ENCODE measurements at places on chromosomes 6 and 20.

DNA sequence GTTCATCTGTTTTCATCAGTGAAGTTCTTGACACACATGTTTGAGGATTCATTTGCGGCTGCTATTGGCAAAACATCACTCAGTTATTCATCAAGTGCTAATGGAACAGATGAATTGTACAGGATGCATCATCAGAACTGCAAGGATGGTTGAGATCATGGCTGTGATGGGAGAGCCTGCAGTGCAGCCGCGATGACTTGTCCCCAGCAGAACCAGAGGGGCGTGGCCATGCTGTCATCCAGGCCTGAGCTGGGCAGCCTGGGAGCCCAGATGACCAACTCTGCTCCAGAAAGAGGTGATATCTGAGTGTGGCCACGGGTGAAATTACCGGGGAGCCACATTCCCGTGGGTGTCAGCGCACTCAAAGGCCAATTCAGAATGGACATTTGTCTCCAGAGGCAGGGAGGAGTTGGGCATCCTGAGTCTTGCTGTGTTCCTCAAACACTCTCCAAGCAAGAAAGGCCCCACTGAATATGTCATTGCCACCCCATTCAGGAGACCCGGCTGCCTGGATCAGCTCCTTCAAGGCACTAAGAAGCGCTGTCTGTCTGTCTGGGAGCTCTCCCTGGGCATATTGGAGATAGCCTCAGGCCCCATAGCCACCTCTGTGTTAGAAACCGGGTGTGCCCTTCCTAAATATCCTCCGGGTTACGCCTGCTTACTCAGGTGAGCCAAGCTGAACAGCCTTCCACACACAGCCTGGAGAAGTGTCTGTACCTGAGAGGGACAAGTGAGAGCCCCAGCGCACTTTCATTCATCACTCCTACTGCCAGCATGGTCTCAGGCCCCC lies 66.7 kb downstream of the SYNDIG1 start:
- no peak for DNase-seq

DNA sequence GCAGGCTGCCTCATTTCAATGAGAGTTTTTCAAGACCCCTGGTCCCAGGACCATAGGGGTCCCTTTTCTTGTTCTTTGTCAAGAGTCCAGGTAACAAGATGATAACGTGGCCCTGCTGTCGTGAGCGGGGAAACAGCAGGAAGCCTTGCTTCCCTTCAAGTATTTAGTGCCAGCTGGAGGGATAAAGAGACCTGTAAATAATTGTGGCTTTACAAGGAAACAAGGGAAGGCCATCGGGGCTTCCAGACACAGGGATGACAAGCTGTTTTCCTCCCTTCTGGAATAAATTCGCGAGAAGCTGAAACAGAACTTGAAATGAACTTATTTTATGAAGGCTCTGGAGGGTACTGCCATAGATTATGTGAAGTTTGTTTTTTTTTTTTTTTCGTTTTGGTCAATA lies 163.2 kb downstream of the SYNDIG1 start:
- DNase-seq: no peak

DNA sequence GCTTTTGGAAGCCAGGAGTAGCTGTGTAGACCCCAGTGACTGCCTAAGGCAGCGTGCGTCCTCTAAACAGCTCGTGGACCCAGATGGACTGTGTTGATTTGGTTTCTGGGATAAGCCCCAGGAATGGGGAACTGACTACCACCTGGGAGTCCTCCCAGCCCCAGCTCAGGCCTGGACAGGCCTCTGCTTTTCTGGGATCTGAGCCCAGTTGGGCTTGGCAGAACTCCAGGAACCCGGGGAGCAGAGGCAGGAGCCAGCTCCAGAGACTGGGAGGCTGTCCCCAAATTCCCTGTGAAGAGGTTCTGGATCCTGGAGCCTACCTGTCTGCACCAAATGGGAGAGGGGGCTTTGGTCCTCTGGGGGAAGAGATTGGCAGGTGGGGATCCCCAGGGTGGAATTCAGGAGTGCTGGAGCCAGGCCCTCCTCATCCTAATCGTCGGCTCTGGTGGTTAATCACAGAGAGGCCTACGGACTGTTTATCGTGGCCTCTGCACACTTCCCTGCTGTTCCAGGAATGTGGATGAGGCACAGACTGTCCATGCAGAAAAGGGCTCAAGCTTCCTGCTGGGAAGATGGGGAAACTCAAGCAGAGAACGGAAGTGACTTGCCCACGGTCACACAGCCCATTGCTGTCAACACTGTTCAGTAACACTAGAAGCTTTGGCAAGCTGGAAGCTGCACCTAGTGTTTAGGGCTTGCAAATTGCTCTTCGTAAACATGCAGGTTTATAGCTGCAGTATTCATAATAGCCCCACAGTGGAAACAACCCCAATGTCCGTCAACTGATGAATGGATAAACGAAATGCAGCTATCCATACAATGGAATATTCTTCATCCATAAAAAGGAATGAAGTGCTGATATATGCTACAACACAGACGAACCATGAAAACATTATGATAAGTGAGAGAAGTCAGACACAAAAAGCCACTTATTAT lies 100.6 kb downstream of the KCNB1 start:
- peak; percentile 89 for DNase-seq

GRCh38 chr6:6395581-6396197 lies 75.2 kb upstream of the F13A1 start:
- DNase-seq: no peak

DNA sequence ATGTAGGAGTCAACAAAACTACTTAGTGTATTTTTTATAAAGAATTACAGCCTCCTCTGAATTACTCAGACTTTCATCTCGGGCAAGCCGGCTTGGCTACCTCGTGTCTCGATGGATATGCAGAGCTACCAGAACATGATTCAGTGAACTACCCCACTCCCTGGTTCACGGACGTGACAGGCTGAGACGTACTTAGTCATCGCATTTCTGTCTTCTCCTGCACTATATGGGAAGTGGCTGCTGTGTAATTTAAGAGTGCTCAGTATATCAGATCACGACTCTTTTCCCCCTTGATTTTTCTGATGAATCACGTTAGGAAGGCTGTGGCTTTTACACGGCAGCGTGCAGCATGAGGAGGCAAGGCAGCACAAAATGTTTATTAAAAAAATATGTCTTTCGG lies 302.7 kb upstream of the ZFP64 start:
- DNase-seq: no peak

DNA sequence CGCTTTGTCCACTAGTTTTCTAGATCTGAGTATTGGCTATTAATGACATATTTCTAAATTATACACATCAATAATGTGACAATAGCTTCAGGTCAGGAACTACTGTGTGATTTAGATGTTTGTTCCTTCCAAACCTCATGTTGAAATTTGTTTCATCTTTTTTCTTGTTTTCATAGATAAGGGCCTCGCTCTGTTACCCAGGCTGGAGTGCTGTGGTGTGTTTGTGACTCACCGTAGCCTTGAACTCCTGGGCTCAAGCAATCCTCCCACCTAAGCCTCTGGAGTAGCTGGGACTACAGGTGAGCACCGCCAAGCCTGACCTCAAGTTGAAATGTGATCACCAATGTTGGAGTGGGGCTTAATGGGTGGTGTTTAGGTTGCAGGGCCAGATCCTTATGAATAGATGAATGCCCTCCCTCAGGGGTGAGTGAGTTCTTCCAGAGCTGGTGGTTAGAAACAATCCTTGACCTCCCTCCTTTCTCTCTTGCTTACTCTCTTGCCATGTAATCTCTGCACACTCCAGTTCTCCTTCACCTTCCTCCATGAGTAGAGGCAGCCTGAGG lies 5.9 kb upstream of the NQO2 start:
- no peak for DNase-seq

DNA sequence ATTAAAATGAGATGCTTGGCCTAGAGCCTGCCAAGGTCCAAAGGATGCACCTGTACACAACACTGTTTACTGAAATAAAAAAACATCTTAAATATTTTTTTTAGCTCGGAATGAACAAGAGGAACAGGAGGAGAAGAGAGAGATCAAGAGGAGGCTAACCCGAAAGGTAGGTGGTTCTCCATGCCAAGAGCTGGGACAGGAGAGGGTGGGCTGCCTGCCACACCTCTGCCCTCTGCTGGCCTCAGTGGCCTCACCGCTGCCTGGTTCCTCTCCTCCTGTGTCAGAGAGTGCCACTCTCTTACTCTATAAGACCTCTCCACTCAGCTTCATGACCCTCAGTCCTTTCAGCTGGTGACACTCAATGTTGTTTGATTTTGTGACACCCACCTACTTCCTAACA lies 50.2 kb downstream of the TBC1D7 start:
- no peak for DNase-seq

GRCh38 chr20:60256811-60257210 lies 298.6 kb downstream of the CDH26 start:
- no peak for DNase-seq

- DNase-seq: peak; percentile 27
Measured at GRCh38 chr20:13819885-13820645, 35.2 kb downstream of the NDUFAF5 start.

DNA sequence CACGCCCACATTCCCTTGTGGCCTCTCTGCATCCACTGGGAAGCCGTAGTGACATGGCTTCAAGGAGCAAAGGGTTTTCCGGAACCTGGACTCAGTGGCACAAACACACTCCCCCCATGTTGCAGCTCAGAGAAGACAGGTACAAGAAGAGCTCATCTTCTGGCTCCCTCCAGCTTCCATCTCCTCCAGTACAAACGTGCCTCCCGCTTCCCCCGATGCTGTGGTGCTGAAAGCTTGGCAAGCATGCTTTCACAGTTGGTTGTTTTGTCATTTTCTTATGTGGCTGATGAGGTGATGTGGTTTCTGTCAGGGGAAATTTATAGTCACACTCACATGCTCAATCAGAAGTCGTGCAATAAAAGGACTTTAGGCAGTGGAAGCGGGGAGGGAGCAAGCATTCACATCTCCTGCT lies 258.5 kb downstream of the KIF16B start:
- no peak for DNase-seq

DNA sequence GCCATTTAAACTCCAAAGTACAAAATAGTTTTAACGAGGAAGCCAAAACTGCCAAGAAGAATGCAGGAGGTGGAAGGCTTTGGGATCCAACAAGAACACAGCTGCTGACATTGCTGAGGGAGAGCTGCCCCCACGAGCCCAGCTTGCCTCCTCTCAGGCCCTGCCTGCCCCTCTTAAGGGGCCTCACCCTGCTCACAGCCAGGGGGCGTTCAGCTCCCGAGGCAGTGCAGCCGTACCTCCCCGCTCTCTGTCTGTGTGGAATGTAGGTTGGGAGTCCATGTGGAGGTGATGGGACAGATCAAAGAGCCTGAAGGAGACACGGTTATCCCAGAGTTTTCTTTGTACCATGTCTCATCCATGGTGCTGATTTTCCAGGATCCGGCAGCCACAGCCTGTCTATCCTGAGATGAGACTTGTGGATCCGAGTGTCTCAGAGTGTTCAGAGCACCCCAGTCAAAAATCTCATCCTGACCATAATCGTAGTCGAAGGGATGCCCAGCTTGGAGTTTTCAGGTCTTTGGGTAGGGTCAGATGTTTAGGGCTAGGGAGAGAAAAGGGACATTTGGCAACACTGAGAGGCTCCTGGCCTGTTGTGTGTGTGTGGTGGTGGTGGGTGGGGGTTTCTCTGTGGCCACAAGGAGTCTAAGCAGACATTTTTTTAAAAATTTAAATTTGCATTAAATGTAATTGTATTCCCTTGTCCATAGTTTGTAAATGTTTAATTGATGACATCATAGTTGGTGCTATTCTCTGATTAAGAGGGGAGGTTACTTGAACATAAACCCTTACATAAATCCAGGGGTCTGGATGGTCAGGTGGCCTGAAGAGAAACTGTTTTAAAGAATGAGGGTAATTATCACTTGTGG lies 111.4 kb upstream of the CLDN20 start:
- no peak for DNase-seq

DNA sequence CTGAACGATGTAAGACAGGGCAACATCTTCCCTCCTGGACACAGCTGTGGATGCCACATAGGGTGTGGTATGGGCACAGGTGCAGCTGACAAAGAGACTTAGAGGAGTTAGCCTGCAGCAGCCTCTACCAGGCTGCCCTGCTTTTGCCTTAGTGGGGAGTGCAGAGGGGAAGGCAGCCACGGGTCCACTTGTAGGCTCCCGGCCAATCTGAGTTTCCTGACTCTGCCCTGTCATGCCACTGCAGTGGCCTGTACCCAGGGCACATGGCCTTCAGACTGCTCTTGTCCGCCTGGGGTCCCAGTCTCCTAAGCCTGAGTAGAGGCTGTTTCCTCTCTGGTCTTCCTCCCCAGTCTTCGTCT lies 17.1 kb upstream of the CST9L start:
- no peak for DNase-seq

DNA sequence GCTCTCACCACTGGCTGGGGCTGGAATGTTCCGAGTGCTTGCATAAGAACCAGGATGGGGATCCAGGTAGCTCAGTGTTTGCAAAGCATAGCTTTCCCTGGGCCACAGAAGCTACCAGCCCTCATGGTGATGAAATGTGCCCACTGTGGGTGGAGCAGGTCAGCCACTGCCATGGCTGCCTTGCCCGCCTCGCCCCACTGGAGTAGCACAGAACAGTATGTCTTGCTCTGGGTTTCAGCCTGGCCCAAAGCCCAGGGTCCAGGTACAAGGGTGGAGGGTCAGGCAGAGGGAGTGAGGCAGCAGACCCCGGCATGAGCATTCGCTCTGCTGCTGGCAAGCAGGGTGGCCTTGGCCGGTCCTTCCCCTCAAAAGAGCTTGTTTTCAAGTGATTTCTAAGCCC lies 34.7 kb downstream of the KCNK17 start:
- DNase-seq: no peak

- no peak for DNase-seq
Measured at GRCh38 chr6:64955435-64955848, 751.6 kb downstream of the EYS start.

DNA sequence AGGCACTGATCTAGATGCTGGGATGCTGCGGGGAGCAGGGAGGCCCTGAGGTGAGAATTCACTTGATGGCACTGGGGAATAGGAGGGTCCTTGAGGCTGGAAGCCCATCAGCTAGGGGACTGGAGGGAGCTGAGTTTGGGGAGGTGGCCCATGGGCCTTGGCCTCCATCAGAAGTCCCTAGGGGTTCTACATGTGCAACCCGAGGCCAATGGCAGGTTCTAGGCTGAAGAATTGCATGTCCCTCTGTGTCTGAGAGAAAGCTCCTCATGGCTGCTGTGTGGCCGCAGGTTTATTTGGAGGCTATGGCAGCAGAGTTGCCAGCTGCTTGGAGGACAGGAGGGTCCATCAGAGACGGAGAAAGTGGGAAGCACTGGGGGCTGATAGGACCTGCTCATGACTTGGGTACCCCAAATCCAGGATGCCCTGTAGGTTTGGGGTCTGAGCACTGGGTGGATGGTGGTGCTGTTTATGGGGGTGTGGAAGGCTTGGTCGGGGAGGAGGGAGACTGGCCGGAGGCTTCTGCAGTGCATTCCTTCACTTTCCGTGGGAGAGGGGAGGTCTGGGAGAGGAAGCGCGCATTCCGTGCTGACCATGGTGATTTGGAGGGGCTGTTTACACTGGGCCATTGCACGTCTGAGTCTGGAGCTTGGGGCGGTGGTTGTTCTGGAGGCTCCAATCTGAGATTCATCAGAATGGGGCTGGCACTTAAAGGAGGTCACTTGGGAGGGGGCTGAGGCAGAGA lies 24.8 kb upstream of the PHACTR3 start:
- no peak for DNase-seq
